HFFc6 (cell line): ENCODE measurements at places on chromosomes 12 and 14. TPM values are rescaled to one million over a fixed set of nuclear protein-coding genes. Genes with fewer than 3 reads are reported as not detected.

Gene NCOR2
- 226 to 239 TPM (median 227 TPM) in 3 replicates for total RNA-seq

Gene CCDC184
- total RNA-seq: 0.56 to 0.71 TPM (median 0.57 TPM) in 3 replicates

Gene KITLG
- 41.0 to 80.6 TPM (median 48.2 TPM) in 3 replicates for total RNA-seq

Gene SOX5
- not detected in 2 replicates for total RNA-seq

Gene ESPL1
- total RNA-seq: 7.0 to 14.6 TPM (median 13.5 TPM) in 3 replicates

Gene TMEM119
- total RNA-seq: 11.9 to 20.9 TPM (median 19.9 TPM) in 3 replicates

Gene OR6C1
- not detected in 3 replicates for total RNA-seq

Gene TAS2R31
- total RNA-seq: 0.53 to 0.77 TPM (median 0.56 TPM) in 3 replicates

Gene TMEM121
- total RNA-seq: 3.3 to 4.0 TPM (median 3.4 TPM) in 3 replicates

Gene RNASE3
- not detected in 2 replicates for total RNA-seq

DNA sequence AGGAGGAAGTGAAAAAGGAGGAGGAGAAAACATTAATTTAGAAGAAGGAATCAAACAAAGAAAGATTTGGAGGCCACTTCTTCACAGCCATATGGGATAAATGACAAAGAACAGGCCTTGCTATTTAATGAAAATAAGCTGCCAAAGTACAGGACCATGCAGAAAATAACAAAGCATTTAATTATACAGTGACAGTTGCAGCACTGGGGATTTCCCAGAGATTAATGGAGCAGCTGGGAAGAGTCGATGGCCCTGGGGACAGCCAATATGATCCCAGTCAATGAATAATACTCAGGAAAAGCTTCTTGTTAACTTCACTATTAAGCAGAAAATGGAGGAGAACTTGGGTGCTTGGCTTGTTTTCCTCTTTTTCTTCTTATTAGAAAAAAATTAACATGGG, 34.6 kb downstream of the RERG start:
- no peak for DNase-seq
- H3K4me1 ChIP-seq: no peaks in the 10 kb centered on the region
- H3K27ac ChIP-seq: no peak overlapping the region
- H3K4me3 ChIP-seq: no peak overlapping the region

GRCh38 chr14:76956316-76957090, 72.0 kb downstream of the IRF2BPL start:
- peak overlapping the region; percentile 73 for H3K4me3 ChIP-seq
- H3K27me3 ChIP-seq: no peaks in the 10 kb centered on the region; the same call in 1 of the 2 replicates
- peak; percentile 93 for DNase-seq
- H3K36me3 ChIP-seq: no peaks in the 10 kb centered on the region

GRCh38 chr12:19382111-19382526, 57.2 kb upstream of the AEBP2 start:
- peaks cover 4% of the 10 kb centered on the region; the same call in 1 of the 2 replicates for H3K36me3 ChIP-seq
- H3K4me1 ChIP-seq: peaks cover 13% of the 10 kb centered on the region
- H3K4me3 ChIP-seq: no peak overlapping the region
- H3K27ac ChIP-seq: peak overlapping the region; percentile 73
- peak; percentile 60 for DNase-seq
- H3K27me3 ChIP-seq: no peaks in the 10 kb centered on the region

DNA sequence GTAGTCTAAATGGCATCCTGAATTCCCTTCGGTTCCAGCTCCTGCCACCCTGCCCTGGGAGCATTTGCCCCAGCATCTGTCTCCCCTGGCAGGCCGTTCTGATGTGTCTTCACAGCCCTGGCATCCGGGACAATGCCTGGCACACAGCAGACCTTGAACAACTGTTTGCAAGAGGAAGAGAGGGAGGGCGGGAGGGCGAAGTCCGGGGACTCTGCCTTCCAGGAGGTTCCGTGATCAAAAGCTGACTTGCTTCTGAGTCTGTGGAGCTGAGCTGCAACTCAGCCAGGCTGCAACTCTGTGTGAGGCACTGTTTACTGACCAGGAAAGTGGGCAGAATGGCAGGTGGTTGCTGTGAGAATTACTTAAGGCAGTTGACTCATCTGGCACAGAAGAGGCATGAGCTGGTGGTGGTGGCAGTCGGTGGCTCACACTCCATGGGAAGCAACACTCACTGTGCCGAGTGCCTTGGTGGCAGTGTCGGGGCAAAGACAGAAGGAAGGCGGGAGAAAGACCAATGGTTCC, 61.1 kb upstream of the DLK1 start:
- H3K27ac ChIP-seq: peak overlapping the region; percentile 70
- H3K36me3 ChIP-seq: no peaks in the 10 kb centered on the region
- H3K4me1 ChIP-seq: peaks cover 46% of the 10 kb centered on the region
- DNase-seq: peak; percentile 10
- H3K27me3 ChIP-seq: peaks cover 10% of the 10 kb centered on the region

DNA sequence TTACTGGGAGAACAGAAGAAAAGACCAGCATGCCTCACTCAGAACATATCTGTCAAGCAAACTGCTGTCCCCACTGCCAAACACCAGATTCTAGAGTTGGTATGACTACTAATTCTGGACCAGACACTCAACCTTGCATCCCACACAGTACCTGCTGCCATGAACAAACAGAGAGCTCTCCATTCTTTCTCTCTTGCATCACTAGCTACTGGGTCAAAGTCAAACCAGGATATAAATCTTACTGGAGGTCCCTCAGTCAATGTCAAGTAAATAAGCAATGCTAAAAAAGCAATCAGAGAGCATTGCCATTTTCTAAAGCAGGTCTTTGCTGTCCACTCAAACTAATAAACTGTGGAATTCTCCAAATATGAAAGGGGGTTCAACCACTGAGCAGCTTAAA, 452.4 kb upstream of the SEL1L start:
- H3K4me1 ChIP-seq: no peaks in the 10 kb centered on the region
- no peaks in the 10 kb centered on the region for H3K27me3 ChIP-seq
- no peak for DNase-seq
- no peak overlapping the region for H3K27ac ChIP-seq
- H3K36me3 ChIP-seq: 0 out of 2 replicates have a peak, but pooled peaks cover 3% of the 10 kb centered on the region
- H3K4me3 ChIP-seq: no peak overlapping the region

- no peak overlapping the region for H3K4me3 ChIP-seq
- DNase-seq: no peak
- H3K36me3 ChIP-seq: no peaks in the 10 kb centered on the region
- no peak overlapping the region for H3K27ac ChIP-seq
Observed at GRCh38 chr12:52690351-52691075, 10.3 kb upstream of the KRT1 start.

- 0 out of 2 replicates have a peak, but pooled peaks cover 3% of the 10 kb centered on the region for H3K36me3 ChIP-seq
- H3K27me3 ChIP-seq: peaks cover 4% of the 10 kb centered on the region
- DNase-seq: no peak
- peak overlapping the region; percentile 78 for H3K4me3 ChIP-seq
- H3K4me1 ChIP-seq: peaks cover 26% of the 10 kb centered on the region
- peak overlapping the region; percentile 17; the same call in 1 of the 2 replicates for H3K27ac ChIP-seq
Observed at GRCh38 chr12:51216642-51217041, 1.2 kb downstream of the POU6F1 start.

DNA sequence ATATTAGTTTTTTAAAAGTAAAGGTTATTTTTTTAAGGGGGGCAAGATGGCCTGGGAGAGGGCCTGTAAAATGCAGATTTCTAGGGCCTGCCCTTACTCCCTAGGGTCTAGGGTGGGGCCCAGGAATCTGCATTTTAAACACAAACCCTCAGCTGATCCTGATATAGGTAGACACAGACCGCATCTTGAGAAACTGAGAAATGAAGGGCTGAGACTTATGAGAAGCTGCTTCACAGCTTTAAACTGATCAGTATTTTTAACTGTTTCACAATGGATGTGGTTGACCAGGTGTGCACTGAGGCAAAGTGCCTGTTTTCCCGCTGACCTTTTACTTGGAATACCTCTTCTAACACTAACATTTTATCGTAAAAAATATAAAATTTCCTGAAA, 84.0 kb downstream of the CCDC88C start:
- H3K36me3 ChIP-seq: no peaks in the 10 kb centered on the region
- H3K27ac ChIP-seq: no peak overlapping the region
- H3K4me3 ChIP-seq: no peak overlapping the region
- no peaks in the 10 kb centered on the region for H3K4me1 ChIP-seq
- peaks cover 58% of the 10 kb centered on the region for H3K27me3 ChIP-seq

GRCh38 chr14:81772381-81772780, 238.7 kb upstream of the SEL1L start:
- no peak overlapping the region for H3K27ac ChIP-seq
- H3K36me3 ChIP-seq: no peaks in the 10 kb centered on the region
- no peak overlapping the region for H3K4me3 ChIP-seq
- no peak for DNase-seq
- H3K4me1 ChIP-seq: no peaks in the 10 kb centered on the region

GRCh38 chr14:35938770-35939169, 112.6 kb downstream of the BRMS1L start:
- H3K4me3 ChIP-seq: no peak overlapping the region
- no peak overlapping the region for H3K27ac ChIP-seq
- no peaks in the 10 kb centered on the region for H3K4me1 ChIP-seq
- peaks cover 2% of the 10 kb centered on the region; the same call in 1 of the 2 replicates for H3K27me3 ChIP-seq
- DNase-seq: no peak

GRCh38 chr12:119692410-119692809, 24.5 kb downstream of the PRKAB1 start:
- H3K4me1 ChIP-seq: peaks cover 34% of the 10 kb centered on the region
- H3K36me3 ChIP-seq: peaks cover 17% of the 10 kb centered on the region
- H3K4me3 ChIP-seq: peak overlapping the region; percentile 56
- no peak for DNase-seq
- no peaks in the 10 kb centered on the region for H3K27me3 ChIP-seq

DNA sequence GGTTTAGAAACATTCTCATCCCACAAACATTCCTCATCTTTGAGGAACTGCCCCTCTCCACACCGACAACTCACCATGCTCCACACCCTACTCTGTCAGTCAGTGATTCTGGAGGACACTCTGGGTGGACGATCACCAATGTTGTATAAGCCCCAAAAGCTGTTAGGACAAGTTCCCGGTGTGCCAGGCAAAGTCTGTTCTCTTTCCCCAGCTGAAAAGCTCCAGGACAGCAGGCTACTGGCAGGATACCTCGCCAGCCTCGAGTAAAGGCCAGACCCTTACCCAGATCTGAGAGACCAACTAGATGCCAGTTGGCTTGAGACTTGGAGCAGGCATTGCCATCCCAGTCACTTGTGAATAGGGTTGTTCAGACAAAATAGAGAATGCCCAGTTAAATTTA, 12.0 kb downstream of the KRT5 start:
- H3K4me3 ChIP-seq: no peak overlapping the region
- H3K4me1 ChIP-seq: no peaks in the 10 kb centered on the region
- no peaks in the 10 kb centered on the region for H3K36me3 ChIP-seq
- no peak overlapping the region for H3K27ac ChIP-seq
- H3K27me3 ChIP-seq: peaks cover 17% of the 10 kb centered on the region
- DNase-seq: no peak

GRCh38 chr14:60353420-60353819, 104.4 kb downstream of the PPM1A start:
- H3K27ac ChIP-seq: no peak overlapping the region

- H3K4me1 ChIP-seq: no peaks in the 10 kb centered on the region
- H3K4me3 ChIP-seq: no peak overlapping the region
- no peaks in the 10 kb centered on the region for H3K27me3 ChIP-seq
- H3K27ac ChIP-seq: no peak overlapping the region
- no peaks in the 10 kb centered on the region; the same call in 1 of the 2 replicates for H3K36me3 ChIP-seq
Observed at GRCh38 chr12:28242496-28243309, 52.4 kb downstream of the CCDC91 start.

GRCh38 chr14:85416771-85417170, 113.2 kb upstream of the FLRT2 start:
- peaks cover 5% of the 10 kb centered on the region; the same call in 1 of the 2 replicates for H3K36me3 ChIP-seq
- H3K27ac ChIP-seq: peak overlapping the region; percentile 92
- peaks cover 2% of the 10 kb centered on the region for H3K27me3 ChIP-seq

DNA sequence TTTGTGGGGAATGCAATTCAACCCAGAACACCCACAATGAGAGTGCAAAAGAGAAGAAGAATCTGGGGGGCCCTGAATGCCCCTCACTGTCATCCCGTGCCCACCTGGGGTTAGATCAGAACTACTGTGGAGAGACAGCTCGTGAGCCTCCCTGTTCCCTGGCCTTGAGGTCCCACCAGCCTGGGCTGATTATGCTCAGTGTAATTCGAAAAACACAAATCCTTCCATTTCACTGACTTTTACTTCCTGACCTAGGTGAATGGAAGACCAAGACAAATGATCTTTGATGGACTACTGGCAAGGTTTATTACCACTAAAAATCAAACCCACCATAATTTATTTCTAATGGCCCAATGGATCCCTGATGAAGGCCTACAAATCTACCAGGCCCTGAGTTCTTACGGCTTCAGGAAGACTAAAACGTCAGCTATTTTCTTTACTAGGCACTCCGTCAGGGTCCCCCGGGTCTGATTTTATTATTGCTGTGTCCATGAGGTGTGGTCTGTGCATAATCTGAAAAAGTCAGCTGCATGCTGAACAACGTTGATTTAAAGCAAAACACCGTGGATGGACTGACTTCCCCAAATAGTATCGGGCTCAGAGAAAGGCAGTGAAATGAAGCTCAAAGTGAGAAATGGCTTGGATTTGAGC, 44.9 kb upstream of the RMST start:
- H3K4me3 ChIP-seq: no peak overlapping the region
- no peaks in the 10 kb centered on the region for H3K27me3 ChIP-seq
- H3K4me1 ChIP-seq: no peaks in the 10 kb centered on the region
- no peaks in the 10 kb centered on the region for H3K36me3 ChIP-seq

GRCh38 chr12:8628731-8629130, 16.1 kb upstream of the AICDA start:
- no peak overlapping the region for H3K4me3 ChIP-seq
- H3K36me3 ChIP-seq: no peaks in the 10 kb centered on the region
- 0 out of 2 replicates have a peak, but pooled peaks cover under 1% of the 10 kb centered on the region for H3K27me3 ChIP-seq
- H3K27ac ChIP-seq: peak overlapping the region; percentile 17; the same call in 1 of the 2 replicates
- peaks cover 25% of the 10 kb centered on the region for H3K4me1 ChIP-seq

DNA sequence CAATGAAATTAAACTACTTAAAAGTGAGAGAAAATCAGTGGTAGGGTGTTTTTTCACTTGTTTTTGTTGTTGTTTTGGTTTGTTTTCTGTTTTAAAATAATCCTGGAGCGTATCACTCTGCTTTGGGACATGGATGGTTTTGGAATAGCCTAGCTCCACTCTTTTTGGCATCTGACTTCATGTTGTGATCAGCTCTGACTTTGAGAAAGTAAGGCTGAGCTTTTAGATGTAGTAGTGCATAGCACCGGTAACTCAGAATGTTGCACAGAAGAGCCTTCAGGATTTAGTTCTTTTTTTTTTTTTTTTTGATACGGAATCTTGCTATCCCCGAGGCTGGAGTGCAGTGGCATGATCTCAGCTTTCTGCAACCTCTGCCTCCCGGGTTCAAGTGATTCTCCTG, 8.1 kb downstream of the TRAFD1 start:
- DNase-seq: no peak
- no peak overlapping the region for H3K4me3 ChIP-seq
- H3K27ac ChIP-seq: no peak overlapping the region
- no peaks in the 10 kb centered on the region; the same call in 1 of the 2 replicates for H3K36me3 ChIP-seq
- peaks cover 28% of the 10 kb centered on the region for H3K4me1 ChIP-seq
